ENCODE measurements at places on chromosomes 5 and 9.

GRCh38 chr5:36526537-36526936 lies 79.9 kb upstream of the SLC1A3 start:
- no peak for DNase-seq

DNA sequence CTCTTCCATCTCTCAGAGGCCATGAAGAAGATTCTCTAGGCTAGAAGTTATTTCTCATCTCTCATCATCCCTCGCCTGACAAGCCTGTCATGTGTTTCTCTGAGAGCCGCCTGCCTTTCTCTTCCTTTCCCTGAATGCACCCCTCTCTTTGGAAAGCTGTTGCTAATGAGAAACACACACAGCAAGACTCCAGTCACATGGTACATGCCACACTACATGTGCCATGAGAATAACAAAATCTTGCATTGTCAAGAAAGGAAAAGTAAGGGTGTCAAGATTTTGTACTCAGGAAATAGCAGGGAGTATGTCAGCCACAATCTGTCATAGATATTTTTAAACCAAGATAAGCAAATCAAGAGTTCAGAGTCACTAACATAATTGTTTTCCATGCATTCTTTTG lies 8.9 kb downstream of the AGXT2 start:
- DNase-seq = no peak

GRCh38 chr9:125505988-125506438 lies 201.0 kb downstream of the MAPKAP1 start:
- DNase-seq = no peak

GRCh38 chr5:163033656-163034055 lies 403.7 kb upstream of the CCNG1 start:
- DNase-seq = no peak

DNA sequence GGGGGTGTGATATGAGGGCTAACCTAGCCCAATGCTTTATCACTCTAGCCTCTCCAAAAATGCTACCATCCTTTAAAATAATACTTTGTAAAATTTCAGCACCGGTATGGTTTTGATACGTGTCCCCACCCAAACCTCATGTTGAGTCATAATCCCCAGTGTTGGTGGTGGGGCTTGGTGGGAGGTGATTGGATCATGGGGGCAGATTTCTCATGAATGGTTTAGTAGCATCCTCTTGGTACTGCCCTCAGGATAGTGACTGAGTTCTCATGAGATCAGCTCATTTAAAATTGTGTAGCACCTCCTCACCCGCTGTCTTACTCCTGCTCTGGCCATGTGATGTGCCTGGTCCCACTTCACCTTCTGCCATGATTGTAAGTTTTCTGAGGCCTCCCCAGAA lies 35.0 kb upstream of the ANKH start:
- no peak for DNase-seq

DNA sequence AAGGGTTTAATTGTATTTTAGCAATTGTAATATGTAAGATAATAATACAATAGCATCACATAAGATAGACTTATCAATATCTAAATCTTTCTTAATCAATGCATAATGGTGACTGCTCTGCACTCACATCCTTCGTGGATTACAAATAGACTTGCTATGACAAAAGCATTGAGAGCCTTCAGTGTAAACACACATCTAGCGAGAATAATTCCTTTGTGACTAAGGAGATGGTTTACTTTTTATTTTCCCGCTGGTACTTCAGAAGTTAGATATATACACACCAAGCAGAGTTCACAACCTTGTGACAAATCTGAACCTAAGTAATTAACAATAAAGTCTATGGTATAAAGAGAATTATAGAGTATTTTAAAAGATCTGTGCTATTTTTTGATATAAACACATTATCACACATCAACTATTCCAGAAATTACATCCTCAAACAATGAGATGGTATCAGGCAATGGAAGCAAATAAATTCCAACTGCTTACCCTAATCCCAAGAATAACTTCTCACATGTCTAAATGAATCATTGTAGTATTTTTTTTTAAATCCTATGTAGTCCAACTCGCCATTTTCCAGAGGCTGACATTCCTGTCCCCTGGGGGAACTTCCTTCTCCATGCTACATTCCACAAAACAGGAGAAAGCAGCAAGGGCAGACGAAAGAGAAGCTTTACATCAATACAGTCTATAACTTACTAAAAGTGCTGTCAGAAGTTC lies 51.2 kb downstream of the MAPKAP1 start:
- no peak for DNase-seq

- no peak for DNase-seq
Measured at GRCh38 chr9:79300068-79300467, 271.7 kb upstream of the TLE4 start.

DNA sequence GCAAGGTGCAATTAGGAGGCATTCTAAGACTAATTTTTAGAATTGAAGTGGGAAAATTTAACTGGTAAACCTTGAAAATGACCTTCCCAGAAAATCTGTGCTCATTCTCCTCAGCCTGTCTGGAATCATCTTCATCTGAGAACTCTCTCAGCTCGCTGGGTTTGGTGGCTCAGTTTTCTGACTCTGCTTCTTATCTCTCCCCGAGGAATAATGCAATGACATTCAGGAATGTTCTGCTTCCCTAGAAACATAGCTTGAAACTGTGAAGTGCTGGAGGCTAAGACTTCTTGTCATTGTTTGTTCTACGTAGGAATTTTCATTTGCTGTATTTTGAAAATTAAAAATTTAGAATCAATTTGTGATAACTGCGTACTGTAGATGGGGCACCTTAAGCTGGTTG lies 86.6 kb downstream of the KCNN2 start:
- no peak for DNase-seq

DNA sequence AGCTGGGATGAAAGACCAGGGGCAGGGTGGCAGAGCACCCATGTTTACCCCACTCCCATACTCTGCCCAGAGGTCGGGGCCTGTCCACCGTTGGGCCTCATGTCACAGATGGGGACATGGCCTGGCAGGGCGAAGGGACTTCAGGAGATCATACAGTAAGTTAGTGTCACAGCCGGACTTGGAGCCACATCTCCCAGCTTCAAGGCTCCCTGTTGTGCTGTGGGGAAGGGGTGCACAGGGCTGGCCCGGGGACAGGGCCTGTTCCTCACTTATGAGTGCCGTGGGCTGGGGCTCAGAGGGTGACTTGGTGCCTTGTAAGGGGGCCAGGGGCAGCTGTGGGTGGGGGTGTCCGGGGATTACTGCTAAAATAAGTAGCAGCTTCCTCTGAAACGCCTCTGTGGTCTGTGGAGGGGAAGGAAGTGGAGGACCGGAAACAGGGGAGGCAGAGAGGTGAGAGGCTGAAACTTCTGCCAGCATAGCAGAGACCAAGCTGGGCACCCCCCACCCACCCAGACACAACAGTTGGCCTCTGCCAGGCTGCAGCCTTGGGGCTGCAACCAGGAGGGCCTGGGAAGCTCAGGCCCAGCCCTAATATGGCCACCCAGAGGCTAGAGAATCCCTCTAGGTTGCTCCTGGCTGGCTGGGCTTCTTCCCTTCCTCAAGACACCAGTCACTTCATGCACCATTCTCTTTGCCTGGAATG lies 41.1 kb upstream of the NEK6 start:
- DNase-seq = peak; percentile 73

- no peak for DNase-seq
Measured at GRCh38 chr9:133647765-133648469, 11.8 kb downstream of the DBH start.

DNA sequence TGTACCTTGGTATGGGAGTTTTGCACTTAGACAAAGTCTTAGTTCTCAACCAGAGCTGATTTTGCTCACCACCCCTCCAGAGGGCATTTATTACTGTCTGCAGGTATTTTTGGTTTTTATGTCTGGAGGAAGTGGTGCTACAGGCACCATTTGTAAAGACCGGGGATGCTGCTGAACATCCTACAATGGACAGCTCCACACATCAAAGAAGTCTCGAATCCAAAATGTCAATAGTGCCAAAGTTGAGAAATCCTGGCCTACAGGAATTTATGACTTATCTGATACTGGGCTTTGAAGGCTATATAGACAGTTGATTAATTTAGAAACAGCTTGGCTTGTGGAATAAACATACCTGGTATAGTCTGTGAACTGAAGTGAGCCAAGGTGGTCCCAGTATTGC lies 137.5 kb downstream of the PIP5K1B start:
- no peak for DNase-seq

- DNase-seq = peak; percentile 80
Measured at GRCh38 chr5:176658007-176658599, 10.8 kb downstream of the TSPAN17 start.

DNA sequence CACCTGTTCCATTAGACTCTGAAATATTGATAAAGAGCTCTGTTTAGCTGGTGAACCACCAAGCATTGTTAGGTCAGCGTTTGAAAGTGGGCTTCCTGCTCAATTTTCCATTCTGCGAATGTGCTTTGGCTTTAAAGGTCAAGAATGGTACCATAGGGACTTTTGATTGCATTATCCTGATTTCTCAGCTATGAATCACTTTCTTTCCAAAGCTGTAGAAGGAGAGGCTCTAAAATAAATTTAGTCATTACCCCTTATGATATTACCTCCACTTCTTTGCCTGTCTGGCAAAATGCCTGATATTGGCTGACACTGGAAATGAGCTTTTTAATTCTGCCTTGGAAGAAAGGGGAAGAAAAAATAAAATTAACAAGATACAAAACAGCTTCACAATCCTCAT lies 237.2 kb upstream of the CTNND2 start:
- no peak for DNase-seq

GRCh38 chr5:107319901-107320300 lies 350.8 kb downstream of the EFNA5 start:
- no peak for DNase-seq

- DNase-seq = no peak
Measured at GRCh38 chr5:68431186-68431585, 215.6 kb downstream of the PIK3R1 start.

GRCh38 chr9:131418143-131419025 lies 24.5 kb downstream of the PRRC2B start:
- no peak for DNase-seq

DNA sequence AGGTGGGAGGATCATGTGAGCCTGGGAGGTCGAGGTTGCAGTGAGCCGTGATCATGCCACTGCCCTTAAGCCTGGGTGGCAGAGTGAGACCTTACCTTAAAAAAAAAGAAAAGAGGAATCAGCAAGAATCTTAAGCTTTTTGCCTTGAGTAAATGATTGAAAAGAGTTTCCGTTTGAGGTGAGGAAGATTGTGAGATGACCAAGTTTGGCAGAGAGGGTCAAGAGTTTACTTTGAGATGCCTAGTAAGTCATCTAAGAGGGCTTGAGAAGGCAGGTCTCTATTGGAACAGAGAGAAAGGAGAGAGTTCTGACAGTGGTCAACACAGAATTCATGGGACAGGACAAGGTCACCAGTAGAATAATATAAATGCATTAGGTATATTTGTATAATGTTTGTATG lies 572.1 kb downstream of the TLE4 start:
- DNase-seq = no peak

Measured in stimulated activated CD8-positive, alpha-beta memory T cell treated with anti-CD3 and anti-CD28 coated beads, Interleukin-4, amount 100 ng/mL, for 48 hours (primary cell).